ENCODE measurements at places on chromosomes 2 and 18.
A peak's percentile ranks its signal among the peaks of the same experiment; 100 is the strongest.

- DNase-seq = no peak
Measured at GRCh38 chr2:239330836-239331235, 70.0 kb downstream of the HDAC4 start.

DNA sequence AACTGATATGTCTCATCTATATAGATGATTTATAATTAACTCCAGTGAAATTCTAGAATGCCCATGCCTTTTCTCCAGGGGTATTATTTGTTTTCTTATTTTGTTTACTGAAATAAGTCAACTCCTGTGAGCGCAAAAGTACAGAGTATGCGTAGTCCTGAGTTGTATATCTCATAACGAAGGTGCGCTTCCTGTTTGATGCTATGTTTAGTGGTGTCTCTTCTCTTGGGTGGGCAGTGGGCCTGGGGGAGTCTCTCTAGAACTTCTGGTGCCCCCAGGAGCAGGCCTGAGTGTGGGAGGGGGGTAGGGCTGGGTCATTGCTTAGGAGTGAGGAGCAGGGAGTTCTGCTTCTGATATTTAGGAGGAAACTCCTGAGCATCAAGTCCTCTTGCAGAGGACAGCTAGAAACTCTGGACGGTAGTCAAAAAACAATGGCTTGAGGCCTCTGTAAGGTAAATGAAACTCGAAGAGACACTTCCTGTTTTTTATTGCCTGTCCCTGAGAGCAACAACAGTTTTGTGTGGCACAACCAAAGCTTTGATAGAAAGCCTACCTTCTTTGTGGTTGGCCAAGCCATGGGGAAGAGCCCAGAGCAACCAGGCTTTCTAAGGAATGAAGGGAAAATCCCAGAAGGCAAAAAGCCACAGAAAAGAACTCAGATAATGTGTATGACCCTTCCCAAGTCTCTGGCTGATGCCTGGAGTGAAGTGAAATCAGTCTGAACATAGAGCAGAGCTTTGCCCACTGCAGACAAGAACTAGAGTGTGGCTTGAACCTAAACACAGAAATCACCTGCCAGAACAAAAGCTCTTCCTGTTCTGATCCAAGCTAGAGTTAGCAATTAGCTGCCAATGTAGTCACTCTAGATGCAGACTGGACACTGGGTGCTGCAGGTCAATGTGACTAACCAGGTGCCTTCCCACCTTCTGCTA lies 8.5 kb upstream of the SP140L start:
- no peak for DNase-seq

DNA sequence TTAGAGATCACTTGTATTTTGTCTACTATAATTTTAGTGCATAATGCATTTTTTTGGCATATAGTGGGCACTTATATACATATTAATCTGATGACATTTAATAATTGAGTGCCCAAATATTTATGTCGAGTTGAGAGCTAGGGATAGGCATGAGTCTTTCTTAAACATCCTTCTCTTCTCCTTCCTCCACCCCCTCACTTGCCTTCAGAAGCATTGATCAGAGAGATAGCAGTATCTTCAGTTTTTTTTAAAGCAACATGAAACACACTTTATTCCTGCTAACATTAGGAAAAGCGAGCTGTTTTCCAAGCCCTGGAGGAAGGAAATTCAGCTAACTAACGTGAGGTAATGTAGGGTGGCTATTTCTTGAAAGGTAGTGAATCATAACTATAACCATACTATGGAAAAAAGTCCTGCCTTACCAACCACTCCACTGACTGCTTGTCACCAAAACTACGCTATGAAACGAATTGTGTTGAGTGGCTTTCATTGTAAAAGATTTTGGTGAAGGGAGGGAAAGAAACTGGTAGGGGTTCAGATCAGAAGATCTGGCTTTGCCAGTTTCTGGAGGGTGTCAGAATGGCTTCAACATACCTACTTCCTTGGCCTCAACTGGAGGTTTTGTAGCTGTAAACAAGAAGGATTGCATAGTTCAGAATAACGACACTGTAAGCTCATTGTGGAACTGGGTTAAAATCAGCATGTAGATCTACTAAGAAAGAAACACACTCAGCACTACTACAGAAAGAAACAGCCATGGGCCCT lies 2.3 kb upstream of the ITGA4 start:
- no peak for DNase-seq

DNA sequence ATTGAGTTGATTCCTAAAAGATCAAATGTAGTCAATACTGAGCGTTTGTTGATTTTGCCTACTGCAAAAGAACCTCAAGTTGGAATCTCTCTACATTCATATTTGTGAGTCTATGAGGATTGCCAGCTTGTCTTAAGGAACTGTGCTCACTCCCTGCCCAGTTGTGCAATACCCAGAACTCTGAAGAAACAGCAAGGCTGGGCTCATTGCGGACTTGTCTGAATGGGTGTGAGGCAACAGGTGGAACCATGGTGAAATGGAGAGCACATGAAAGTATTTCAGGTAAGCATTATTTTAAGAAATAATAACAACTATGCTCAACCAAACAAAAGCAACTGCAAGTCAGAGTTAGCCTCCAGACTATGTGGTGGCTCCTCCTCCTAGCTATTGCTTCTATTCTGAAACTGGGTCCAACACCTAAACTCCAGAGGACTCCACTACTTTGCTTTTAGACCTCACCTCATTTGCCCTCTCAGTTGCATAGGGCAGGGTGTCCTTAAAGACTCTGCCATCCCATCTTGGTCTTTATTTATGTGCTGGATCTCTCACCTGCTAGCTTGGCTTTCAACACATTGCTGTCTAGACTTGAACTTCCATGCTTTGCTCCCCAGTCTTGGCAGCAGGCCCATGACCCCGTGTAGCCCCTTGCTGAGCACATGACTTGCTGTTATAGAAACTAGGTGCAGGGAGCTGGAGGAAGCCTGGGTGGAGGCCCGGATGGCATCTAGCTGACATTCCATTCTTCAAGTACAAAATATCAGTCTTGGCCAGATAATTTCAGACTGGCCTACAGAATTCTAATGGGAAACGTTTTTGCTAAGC lies 94.8 kb upstream of the ARL5A start:
- no peak for DNase-seq

GRCh38 chr18:36083729-36084128 lies 16.4 kb upstream of the RPRD1A start:
- DNase-seq = no peak

GRCh38 chr2:161166538-161167409 lies 6.5 kb downstream of the TANK start:
- DNase-seq = peak; percentile 50

DNA sequence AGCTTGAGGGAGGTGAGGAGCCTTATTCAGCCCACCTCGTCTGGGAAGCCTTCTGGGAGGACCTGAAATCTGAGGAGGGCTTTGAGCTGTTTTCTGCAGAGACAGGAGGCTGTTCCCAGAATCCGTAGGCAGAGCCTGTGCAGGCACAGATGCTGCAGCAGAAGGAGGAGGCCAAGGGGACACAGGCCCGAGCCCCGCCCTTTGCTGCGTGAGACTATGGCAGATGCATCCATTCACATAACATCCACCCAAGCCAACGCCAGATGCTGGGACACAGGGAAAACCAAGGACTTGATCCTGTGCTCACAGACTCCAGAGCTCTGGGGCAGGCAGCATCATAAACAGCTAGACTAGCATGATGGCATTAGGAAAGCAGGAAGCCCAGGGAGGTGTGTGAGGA lies 98.2 kb downstream of the KCNF1 start:
- no peak for DNase-seq

DNA sequence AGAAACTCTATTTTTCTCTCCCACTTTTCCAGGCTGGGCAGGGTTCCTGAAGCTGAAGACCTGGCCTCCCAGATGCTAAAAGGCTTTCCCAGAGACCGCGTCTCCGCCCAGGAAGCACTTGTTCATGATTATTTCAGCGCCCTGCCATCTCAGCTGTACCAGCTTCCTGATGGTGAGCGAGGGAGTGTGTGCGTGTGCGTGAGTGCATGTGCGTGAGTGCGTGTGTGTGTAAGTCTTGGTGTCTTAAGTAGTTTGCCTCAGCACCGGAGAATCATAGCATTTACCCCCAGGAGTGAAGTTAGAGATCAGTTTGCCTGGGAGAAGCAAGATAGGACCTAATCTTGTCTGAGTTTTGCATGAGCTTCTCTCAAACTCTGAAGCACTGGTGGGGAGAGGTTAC lies 73.7 kb downstream of the CDK15 start:
- no peak for DNase-seq

- no peak for DNase-seq
Measured at GRCh38 chr2:18495058-18495457, 65.4 kb downstream of the RDH14 start.

DNA sequence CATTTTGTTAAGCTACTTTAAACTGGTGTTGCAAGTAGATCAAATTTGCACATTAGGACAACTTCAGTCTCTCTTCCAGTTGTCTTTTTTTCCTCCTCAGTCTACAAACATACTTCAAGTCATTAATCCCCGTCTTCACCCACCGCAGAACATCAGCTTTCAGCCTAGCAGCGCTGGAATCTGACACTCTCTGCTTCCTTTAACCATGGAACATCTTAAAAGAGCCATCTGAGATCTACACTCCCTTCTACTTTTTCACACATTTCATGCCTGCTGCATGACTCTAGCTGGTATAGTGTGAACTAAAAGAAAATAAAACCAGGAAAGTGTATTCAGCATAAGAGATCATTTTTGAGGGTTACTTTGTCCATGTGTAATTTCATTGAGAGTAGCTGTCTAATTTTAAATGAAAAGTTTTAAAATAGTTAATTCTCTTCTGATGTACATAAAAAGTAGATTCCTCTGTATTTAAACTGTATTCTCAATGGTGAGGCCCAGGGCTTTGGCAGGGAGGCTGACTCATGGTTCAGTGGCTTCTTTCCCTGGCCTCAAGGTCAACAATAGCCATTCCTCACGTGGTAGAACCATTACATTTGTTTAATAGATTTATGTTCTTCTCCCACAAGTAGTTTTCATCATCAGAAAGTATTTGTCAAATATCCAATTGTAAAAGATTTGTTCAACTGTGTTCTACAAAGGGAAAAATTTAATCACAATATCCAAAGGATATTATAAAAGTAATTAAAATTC lies 16.5 kb downstream of the SGPP2 start:
- no peak for DNase-seq

DNA sequence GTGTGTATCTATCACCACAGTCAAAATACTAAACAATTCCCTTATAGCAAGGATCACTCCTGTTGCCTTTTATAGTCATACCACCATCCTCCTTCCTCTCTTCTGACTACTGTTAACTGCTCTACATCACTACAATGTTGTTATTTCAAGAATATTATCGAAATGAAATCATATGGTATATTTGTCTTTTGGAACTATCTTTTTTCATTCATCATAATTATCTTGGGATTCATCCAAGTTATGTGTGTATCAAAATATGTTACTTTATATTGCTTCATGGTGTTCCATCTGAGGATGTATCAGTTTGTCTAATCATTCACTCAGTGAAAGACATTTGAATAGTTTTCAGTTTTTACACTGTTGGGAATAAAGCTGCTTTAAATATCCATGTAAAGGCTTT lies 1423.0 kb upstream of the PIK3C3 start:
- no peak for DNase-seq

DNA sequence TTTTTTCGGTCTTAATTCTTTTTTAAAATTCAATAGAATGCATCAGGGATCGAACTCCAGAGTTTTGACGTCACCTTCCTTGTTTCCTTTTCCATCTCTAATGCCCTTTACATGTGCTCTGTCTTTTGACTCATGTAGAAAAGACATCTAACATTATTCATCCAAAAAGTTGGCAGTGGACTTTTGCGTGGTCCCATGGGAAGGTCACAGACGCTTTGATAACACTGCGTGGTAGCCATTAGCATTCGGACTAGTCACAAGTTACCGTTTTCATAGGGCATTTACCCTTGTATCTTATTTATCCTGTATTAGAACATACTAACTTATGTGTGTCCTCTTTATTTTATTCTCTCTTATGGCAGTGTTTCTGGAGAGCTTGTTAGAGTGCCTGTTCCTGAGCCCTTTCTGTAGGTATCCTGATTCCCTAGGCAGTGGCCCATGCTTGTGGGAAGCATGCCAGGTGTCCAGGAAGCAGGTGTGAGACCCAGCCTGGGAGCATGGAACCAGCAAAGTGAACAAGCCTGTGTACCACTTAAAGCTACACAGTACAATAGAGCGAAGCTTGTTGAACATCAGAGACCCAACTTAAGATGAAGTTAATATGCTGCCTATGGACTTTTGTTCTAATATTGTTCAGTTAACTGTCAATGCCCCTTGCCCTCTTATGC lies 73.6 kb upstream of the RBM44 start:
- no peak for DNase-seq

- DNase-seq = no peak
Measured at GRCh38 chr2:207473049-207473930, 56.5 kb upstream of the CREB1 start.

DNA sequence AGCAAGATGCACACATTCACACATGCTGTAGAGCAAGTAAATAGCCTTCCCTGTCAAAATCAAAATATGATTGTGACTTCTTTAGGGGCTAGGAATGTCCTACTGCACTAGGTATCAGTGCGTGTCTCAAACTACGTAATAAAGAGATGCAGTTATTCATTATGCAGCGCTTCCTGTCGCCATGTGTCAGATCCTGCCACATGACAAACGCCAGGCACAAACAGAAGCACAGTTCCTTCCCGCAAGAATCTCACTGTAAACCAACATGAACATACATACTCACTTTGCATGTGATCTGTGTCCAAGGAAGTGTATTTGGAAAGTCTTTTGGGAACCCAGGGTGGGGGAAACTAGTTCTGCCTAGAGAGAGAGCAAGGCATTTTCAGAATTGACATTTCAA lies 599.9 kb downstream of the RNF144A start:
- no peak for DNase-seq

- no peak for DNase-seq
Measured at GRCh38 chr2:88866756-88867155, 175.3 kb downstream of the RPIA start.

- no peak for DNase-seq
Measured at GRCh38 chr2:133171393-133172004, 396.8 kb downstream of the NCKAP5 start.

GRCh38 chr18:36271153-36271552 lies 26.4 kb upstream of the FHOD3 start:
- DNase-seq = no peak

DNA sequence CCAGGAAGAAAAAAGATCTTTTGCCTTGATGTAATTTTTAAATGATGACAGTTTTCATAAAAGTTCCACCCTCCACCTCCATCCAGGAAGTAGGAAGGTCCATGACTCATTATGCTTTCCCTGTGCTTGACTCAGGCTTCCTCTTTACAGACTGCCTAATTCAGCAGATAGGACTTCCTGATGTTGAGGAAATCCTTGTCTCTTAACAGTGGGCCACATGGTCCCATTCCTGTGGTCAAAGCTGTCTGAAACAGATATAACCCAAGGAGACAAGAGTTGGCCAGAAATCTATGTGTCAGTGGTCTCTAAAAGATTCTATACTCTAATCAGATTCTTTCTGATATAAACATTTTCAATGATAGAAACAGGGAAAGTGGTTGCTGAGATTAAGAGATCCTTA lies 119.1 kb downstream of the BAZ2B start:
- peak; percentile 63 for DNase-seq

GRCh38 chr2:199310771-199311585 lies 146.8 kb downstream of the SATB2 start:
- DNase-seq = no peak

GRCh38 chr2:168596881-168597655 lies 141.0 kb downstream of the CERS6 start:
- DNase-seq = no peak

GRCh38 chr2:202545523-202545922 lies 89.2 kb upstream of the FAM117B start:
- DNase-seq = no peak

- DNase-seq = no peak
Measured at GRCh38 chr2:238228700-238229099, 11.1 kb downstream of the HES6 start.
